ENCODE measurements at places on chromosomes 16 and 17.

- DNase-seq, result peak; percentile 89
Observed at GRCh38 chr16:53664724-53665345, 38.8 kb downstream of the RPGRIP1L start.

DNA sequence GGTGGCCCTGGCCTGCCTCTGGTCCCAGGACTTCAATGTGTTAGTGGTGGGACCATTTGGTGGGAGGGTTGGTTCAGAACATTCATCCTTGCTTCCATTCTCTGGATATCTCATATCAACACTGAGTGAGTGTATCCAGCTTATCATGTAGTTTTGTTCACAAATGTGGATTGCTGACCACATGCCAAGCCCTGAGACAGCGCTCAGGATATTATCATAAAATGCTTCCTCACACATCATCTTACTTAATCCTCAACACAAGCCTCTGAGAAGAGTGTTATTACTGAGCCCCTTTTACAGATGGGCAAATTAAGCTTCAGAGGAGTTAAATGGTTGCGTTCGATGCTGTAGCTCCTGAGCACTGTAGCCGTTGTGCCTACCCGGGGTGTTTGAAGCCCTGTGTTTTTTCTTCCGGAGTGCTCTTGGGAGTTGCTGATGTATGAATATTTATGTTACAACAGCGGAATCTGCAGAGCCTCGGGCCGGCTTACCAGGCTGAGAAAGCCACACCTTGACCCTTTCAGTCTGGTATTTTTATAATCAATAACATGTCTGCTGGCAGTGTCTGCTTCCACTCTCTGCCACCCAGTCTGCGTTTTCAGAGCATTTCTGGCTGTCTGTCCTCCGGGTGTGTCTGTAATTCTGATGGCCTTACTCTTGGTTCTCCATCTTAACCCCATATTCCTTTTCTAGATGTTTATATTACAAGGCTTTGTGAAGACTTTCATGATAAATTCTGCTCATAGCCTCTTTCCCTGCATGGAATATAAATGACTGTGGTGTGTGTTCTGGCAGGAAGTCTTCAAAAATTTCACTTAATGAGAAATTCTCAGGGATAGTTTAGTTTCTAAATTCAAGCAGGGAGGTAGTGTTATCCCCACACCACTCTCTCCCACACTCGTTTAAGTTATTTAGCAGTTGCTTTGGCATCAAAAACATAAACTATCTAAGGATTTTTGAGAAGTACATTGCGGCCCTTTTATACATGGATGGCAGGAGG lies 2.9 kb downstream of the GLP2R start:
- no peak for DNase-seq

DNA sequence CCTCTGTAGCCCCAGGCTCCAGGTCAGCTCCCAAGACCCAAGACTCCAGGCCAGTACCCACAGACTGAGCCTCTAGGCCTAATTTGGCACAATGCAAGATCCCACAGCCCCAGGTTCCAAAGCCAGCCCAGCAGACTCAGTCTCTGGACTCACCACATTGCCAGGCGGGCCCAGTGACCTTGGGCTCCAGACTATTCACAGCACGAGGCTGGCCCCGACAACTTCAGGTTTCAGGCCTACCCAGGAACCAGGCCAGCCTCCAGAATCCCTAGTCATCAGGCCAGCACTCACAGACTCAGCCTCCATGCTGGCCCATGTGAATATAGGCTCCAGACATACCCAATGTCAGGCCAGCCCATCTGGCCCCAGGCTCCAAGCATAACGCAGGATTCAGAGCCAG lies 103.8 kb downstream of the CEP112 start:
- no peak for DNase-seq

- no peak for DNase-seq
Observed at GRCh38 chr17:41705271-41705991, 6.7 kb upstream of the GAST start.

DNA sequence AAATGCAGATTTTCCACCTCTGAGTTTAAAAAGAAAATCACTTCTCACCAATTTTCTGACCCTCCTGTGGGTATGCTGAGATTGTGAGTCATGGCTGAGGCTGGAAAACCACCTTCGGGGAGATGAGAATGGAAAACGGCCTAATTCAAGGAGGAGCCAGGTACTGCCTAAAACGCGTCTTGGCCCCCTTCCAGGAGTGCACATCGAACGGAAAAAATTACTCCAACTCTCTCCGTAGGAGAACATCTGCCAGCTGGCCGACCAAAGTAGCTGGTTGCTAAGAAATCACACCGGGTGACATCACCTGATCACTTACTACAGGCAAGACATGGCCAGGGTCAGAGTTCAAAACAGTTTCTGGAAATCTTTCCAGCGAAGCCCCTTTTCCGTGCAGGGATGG lies 107.6 kb downstream of the ZNF423 start:
- DNase-seq, result no peak

DNA sequence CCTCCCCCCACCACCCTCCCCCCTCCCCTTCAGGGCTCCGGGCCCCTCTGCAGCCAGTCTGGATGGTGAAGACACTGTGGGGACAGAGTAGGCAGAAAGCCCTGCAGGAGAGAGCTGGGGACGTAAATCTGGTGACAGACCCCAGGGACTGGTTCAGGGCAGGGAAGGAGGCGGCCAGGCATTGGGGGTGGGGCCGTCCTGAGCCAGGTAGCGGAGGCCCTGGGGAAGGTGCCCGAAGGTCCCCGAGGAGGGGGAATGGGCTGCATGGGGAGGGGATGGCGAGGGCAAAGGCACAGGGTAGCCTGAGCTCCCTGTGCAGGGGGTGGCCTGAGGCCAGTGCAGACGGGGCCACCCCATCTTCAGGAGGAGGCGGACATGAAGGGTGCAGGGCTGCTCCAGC lies 26.3 kb upstream of the CACNA1H start:
- no peak for DNase-seq

DNA sequence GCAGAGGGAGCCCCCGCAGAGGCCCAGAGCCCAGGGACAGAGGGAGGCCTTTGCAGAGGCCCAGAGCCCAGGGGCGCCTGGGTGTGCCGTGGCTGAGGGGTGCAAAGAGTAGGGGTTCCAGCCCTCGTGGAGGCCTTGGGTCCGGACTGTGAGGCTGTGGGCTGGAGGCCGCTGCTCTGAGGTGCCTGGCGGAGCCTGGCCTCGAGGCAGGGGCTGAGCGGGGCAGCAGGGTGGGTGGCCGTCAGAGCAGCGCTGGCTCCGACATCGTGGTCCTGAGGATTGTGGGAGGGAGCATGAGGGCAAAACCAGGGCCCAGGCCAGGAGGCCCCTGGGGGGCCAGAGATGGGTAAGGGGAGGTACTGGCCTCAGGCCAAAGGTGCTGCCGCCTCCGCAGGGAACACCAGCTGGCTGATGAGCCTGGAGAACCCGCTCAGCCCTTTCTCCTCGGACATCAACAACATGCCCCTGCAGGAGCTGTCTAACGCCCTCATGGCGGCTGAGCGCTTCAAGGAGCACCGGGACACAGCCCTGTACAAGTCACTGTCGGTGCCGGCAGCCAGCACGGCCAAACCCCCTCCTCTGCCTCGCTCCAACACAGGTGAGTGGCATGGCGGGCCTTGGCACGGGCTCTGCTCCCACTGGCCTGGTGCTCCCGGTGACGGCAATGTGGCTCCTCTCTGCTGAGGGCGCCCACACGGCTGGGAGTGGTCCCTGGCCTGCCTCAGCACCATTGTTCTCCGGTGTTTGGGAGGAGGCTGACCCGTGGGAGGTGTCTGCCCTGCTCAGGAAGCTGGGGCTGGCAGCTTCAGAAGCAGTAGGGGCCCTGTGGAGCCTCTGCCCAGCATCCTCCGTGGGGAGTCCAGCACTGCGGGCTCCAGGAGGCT lies 33.7 kb downstream of the TSC2 start:
- no peak for DNase-seq

- DNase-seq, result no peak
Observed at GRCh38 chr16:51150888-51151320, at the start of gene SALL1. Gene SALL1, minus strand, starts transcription at chr16:51151270. Its CDS starts 29 bp downstream, at chr16:51151241.

- peak; percentile 43 for DNase-seq
Observed at GRCh38 chr17:48636177-48637018, 10.2 kb upstream of the HOXB9 start.

GRCh38 chr17:35448214-35448898 lies at the start of gene SLFN13:
Gene SLFN13, minus strand, starts transcription at chr17:35448766. Its CDS starts 3,086 bp downstream, at chr17:35445680.
- peak; percentile 16 for DNase-seq

DNA sequence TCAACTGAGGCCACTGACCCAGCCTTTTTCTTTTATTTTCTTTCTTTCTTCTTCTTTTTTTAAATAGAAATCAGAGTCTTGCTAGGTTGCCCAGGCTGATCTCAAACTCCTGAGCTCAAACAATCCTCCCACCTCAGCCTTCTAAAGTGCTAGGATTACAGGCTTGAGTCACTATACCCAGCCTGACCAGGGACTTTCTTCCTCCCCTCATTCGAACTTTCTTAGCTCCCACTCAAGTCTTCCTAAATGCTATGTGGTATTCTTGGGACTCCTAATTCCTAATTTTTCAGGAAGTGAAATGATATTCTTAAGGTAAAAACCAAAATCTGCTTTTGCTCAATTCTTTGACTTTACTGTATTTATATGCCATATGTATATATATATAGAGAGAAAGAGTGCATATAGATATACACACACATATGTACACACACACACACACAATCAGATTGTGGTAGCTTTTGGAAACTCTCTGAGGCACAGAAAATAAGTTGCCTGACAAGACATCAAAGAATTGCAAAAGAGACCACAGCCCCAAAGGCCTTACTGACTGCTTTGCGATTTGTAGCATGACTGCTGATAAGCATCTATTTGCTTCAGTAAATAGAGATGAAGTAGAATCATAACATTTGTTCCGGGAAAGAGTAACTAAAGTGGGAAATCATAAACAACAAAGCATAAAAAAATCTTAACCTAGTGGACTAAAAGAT lies 9.5 kb upstream of the AMZ2 start:
- no peak for DNase-seq

GRCh38 chr17:41914358-41914766 lies 4.4 kb downstream of the ACLY start:
- DNase-seq, result no peak

DNA sequence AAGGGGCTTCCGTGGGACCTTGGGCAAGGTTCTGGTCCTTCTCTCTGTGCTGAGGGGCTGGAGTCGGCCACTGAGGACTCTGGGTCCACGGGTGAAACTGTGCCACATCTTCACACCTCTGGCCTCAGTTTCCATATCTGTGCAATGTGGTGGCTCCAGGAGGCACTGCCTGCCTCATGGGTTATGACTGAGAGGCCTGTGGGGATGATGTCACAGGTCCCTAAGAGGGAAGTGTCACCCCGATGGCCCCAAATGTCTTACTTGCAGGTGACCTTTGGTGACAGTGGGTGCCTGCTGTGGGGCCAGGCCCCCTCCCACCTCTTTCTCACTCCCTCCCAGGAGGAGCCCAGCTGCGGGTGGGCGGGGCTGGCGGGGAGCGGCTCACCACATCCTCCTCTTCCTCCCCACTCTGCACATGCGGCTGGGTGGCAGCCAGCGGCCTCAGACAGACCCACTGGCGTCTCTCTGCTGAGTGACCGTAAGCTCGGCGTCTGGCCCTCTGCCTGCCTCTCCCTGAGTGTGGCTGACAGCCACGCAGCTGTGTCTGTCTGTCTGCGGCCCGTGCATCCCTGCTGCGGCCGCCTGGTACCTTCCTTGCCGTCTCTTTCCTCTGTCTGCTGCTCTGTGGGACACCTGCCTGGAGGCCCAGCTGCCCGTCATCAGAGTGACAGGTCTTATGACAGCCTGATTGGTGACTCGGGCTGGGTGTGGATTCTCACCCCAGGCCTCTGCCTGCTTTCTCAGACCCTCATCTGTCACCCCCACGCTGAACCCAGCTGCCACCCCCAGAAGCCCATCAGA lies at the start of gene IL21R:
IL21R (plus strand) TSS at position 407 of the 801 bp plus-strand sequence. CDS start 27,898 bp downstream, outside the sequence.
- peak; percentile 6 for DNase-seq

DNA sequence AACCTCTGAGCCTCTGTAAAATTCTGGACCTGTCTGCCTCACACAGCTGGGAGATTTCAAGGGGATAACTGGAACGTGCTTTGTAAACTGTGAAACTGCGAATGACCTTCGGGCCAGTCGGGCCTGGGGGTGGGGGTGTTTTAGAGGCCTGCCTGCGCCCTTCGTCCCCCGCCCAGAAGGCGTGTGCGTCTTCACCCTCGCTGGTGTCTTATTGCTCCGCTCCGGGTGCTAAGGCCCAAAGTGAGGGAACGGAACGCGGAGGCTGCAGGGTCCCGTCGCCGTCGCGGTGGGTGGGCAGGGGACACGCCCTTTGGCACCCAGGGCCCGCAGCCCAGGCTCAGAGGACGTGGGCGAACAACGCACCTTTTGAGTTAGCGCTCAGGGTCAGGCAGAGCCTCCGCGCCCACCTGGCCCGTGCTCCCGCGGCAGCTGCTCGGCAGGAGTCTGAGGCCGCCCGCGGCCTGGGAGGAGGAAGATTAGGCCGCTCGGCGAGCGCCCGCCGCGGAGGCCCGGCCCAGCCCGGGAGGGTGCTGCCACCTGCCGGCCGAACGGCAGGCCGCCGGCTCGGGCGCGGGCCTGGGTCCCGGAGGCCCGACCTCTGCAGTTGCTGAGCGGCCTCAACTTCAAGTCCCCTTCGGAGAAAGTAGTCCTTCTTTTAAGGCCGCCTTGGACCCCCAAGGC lies 29.7 kb downstream of the DCAKD start:
- peak; percentile 43 for DNase-seq

DNA sequence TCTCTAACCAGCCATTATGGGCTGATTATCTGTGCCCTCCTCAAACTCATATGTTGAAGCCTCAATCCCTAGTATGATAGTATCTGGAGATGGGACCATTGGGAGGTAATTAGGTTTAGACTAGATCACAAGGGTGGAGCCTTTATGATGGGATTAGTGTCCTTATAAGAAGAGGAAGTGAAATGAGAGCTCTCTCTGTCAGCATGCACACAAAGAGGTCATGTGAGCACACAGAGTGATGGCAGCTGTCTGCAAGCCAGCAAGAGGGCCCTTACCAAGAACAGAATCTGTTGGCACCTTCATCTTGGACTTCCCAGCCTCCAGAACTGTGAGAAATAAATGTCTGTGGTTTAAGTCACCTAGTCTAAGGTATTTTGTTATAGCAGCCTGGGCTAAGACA lies 101.9 kb downstream of the PCTP start:
- no peak for DNase-seq

Measured in skin of body (tissue), 3 donors.